RKO (cell line): ENCODE measurements at places on chromosomes 1 and 21.

DNA sequence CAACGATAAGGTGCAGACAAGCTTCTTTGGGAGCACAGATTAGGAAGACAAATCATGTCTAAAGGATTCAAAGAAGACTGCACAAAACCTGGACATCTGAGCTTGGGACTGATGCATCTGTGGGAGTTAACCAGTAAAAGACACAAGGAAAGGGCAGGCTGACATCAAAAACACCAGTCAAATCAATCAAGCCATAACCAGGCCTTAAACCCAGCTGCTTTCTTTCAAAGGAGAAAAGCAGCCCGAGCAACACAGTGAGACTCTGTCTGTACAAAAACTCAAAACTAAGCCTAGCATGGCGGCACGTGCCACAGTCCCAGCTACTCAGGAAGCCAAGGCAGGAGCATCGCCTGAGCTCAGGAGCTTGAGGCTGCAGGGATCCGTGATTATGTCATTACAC is 411.6 kb downstream of the SMYD3 start:
- no peak for DNase-seq

GRCh38 chr1:16921391-16922185 is at the start of gene CROCC:
Gene CROCC, plus strand, starts transcription at chr1:16921931. Its CDS starts 88 bp downstream, at chr1:16922019.
- DNase-seq: no peak

DNA sequence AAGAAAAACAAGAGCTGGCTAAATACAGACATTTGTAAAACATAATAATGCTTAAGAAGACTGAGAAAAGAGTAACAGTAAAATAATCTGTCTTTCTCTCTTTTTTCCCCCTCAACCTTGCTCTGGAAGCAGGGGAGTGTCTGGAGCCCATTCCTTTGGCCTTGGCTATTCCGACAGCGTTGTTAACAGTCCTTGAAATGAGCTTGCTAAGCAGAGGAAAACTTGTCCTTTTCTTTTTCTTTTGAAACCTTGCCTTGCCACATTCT is 6.7 kb upstream of the CA6 start:
- DNase-seq: no peak

- no peak for DNase-seq
Observed at GRCh38 chr21:38721958-38722357, 83.8 kb upstream of the ETS2 start.

GRCh38 chr21:29753216-29753615 is 186.6 kb downstream of the GRIK1 start:
- no peak for DNase-seq

DNA sequence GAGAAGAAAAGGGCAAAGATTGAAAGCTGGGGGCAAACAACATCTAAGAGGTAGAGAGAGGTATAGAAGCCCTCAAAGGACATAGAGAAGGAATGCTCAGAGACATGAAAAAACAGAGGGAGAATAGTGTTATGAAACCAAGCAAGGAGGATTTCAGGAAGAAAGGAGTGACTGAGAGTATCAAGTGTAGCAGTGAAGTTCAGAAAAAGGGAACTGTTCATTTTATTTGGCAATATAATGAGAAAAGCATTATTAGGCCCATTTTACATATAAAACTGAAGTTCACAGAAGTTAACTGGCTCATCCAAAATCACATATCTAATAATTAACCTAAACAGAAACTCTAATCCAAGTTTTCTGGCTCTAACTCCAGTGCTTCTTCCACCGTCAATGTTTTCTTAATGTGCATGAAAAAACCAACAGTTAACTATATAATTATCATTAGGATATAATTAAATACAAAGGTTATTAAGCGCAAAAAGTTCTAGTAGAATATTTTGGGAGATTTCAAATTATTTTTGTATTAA is 17.7 kb downstream of the NEXN start:
- DNase-seq: no peak
